Purkinje cell (primary cell): ENCODE measurements at places on chromosomes 2 and 18. TPM values are rescaled to one million over a fixed set of nuclear protein-coding genes. Genes with fewer than 3 reads are reported as not detected.

AQP12A gene
- polyA plus RNA-seq: not detected in 2 replicates

PRLH gene
- polyA plus RNA-seq: not detected in 2 replicates

GCG gene
- polyA plus RNA-seq: not detected in 2 replicates

UGT1A1 gene
- polyA plus RNA-seq: not detected in 2 replicates

SRD5A2 gene
- polyA plus RNA-seq: not detected in 2 replicates
